Chondrocyte (in vitro differentiated cells): ENCODE measurements at places on chromosomes 3 and 15. TPM values are rescaled to one million over a fixed set of nuclear protein-coding genes. Genes with fewer than 3 reads are reported as not detected.

GRCh38 chr3:106830334-106830733, 546.9 kb upstream of the CCDC54 start:
- no peak for DNase-seq

Gene MME
- total RNA-seq, result 1.7 to 8.9 TPM (median 2.5 TPM) in 3 replicates

GRCh38 chr3:52910823-52911222, 13.5 kb upstream of the STIMATE start:
- DNase-seq, result no peak

GRCh38 chr3:95002438-95003046, 939.7 kb downstream of the NSUN3 start:
- no peak for DNase-seq

DNA sequence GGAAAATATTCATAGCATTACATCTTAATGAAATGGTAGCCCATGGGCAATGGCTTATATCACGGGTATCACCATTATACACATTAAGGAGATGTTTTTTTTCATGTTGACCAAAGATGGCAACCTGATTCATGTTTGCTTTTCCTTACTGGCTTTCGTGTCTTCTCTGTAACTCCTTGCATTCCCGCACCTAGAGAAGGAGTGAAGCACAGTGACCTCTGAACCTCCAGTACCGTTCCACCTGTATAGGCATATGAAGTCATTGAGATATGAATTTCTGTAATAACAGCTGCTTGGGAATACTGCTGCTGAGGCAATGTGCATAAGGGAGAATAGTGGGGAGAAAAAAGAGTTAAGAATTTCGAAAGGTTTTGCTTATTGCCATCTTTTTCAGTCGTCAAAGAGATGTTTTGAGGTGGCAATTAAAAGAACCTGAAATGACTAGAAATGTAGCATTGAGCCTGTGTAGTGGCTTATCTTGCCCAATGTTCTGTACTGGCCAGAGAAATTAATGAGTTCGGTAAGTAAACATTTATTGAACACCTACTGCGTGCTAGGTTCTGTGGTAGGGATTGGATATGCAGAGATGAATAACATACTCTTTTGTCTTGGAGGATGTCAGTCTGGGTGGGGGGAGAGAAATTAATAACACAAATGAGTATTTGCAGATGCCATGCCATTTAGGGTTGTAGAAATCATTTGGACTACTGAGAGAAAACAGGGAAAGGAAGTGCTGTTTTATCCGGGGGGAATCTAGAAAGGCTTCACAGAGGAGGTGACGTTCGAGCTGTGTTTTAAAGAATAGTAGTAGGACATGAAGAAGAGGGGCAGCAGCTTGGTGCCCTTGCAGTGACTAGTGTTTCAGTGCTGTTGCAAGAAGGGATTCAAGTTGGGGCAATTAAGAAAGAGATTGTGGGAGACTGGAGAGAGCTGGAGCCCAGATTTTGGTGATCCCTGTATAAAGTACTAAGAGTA, 2.5 kb downstream of the FEM1B start:
- no peak for DNase-seq

DNA sequence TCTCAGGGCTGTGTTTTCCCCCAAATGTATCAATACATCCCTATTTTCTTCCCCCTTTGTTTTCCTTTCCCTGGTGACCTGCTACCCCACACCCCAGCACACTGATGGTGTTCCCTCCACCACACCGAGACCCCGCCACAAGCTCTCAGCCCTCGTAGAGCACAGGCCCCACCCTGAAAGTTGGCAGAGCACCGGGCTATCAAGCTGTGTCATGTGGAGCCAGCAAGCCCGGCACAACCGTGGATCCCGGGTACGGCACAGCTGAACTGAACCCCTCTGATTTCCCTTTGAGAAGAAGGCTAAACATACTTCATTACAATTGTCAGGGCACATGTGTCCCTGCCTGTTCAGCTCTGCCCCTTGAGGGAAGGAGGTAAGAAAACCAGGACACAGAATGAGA, 69.9 kb downstream of the LRIG1 start:
- DNase-seq, result no peak

DNA sequence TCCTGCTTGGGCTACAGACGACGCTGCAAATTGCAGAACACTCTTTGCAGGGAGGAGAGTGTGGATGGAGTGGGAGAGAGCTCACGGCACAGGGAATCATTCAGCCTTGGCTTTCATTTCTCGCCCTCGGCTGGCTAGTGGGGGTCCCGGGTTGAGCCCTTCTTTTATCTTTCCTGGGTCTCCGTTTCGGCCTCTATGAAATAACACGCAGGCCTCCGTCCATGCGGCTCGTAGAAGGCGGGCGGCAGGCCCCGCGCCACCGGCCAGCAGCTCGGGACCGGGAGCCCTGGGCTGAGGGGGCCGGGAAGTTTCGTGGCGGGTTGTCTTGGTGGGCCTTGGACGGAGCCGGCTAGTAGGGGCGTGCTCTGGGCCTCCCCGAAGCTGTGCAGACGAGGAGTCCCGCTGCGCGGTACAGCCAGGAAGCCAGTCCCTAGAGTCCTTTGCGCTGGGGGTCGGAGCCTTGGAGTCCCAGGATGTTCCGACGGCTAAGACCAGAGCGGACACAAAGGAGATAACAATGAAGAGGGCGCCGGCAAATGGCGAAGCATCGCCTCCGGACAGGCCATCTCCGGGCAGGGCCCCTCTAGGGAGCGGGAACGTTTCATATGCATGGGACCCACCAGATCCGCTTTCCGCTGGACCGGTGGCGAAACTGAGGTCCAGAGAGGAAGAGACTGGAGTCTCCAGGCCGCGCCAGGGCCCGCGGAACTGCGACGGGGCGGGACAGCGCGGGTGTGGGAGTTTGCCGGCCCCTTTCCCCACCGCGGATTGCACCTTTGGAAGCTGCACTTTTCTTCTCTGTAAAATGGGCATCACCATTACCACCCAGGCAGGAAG, 4.3 kb downstream of the RNU6-1 start:
- no peak for DNase-seq

DNA sequence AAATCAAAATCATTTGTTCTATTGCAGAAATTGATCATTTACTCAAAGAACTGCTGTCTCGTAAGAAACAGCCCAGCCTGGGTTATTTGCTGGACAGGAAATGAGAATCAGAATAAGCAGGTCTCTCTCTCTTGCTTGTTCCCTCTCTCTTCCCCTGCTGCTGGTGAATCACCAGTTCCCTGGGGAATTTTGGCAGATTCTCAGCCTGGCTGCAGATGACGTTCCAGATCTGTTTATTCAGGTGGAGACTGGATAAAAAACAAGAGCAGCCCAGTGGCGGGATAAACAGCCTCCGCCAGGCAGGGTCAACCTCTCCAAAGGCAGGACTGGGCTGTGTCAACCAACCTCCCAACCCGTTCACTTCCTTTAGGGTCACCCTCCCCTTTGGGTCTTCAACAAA, 72.1 kb downstream of the LRIG1 start:
- DNase-seq, result no peak
